CMK (cell line): ENCODE measurements at places on chromosomes 1 and 21.

DNA sequence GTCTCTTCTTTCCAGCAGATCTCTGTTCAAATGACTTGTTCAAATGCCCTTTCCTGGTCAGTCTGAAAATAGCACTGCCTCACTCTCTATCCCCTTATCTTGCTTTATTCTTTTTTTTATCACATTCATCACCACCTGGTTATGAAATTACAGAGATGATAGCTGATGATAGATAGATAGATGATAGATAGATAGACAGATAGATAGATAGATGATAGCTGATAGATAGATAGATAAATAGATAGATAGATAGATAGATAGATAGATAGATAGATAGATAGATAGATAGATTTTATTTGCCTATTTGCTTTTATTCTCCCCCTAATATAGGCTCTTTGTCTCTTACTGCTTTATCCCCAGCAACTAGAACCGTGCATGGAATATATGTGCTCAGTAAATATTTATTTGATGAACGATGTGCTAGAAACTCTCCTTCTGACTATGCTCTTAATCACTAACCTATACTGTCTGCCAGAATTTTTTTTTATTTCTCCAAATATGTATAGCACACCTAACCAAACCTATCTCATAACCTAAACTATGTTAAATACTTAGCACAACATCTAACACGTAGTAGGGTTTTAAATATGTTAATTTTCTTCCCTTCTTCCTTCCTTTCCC, 372.8 kb upstream of the DUSP10 start:
- DNase-seq, result no peak

DNA sequence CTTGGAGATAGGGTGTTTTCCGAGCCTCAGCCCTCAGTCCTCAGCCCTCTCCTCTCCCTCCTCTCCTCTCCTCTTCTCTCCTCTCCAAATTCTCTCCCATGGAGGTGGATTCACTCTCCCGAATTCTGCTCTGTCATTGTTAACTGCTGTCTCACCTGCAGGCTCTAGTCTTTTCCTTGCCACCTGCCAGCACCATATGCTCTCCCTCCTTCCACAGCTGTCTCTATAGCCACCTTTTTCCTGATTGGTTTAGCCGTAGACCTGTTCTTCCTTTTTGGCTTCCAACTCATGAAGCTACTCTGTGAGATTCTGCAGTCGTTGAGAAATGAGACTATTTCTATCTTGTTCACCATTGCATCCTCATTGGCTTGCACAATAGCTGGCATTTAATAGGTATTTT, 19.7 kb downstream of the COG2 start:
- DNase-seq, result no peak

- DNase-seq, result no peak
Measured at GRCh38 chr1:104720741-104721140, 971.0 kb downstream of the AMY1C start.

DNA sequence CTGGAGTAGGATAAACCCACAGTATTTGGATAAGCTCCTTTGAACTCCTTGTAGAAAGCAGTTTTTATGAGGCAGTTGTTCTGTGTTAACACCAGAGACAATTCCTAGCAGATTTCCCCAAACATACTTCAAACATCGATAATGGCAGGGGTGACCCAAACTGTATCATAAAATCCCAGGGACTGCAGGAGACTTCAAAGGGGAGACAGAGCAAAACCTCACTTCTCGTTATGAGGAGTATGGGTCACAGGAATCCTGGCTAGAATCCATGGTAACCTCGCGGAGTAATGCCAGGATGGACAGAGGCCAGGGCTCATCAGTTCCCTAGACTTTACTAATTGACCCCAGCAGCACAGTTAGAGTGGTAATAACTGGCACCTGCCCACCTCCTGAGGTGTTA, 148.0 kb downstream of the DHRS3 start:
- DNase-seq, result no peak

DNA sequence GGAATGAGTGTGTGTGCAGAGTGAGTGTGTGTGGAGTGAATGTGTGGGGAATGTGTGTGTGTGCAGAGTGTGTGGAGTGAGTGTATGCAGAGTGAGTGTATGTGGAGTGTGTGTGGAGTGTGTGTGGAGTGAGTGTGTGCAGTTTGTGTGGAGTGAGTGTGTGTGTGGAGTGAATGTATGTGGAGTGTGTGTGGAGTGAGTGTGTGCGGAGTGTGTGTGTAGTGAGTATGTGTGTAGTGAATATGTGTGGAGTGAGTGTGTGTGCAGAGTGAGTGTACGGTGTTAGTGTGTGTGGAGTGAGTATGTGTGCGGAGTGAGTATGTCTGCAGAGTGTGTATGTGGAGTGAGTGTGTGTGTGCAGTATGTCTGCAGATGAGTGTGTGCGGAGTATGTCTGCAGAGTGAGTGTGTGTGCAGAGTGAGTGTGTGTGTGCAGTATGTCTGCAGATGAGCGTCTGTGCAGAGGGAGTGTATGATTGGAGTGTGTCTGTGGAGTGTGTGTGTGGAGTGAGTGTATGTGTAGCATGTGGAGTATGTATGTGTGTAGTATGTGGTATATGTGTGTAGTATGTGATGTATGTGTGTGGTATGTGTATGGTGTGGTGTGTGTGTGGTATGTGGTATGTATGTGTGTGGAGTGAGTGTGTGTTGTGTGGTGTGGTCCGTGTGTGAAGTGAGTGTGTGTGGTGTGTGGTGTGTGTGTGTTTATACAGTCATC, 59.7 kb upstream of the CLDN14 start:
- DNase-seq, result no peak

DNA sequence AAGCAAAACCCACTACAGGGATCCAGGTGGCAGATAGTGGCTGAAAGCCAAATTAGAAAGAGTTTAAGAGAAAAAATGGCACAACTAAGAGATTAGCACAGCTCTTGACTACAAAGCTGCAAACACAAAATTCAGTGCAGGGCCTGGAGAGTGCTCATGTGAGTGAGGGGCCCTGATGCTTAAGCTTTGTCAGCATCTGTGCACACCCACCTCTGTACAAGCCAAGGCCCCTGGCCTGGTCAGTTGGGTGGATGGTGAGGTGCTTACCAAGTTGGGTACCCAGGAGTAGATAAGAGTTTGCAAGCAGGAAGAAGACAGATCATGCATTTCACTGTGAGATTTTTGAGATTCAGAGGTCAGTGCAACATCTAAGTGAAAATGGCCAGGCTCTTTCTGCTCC, 62.7 kb upstream of the ATP1B1 start:
- no peak for DNase-seq

DNA sequence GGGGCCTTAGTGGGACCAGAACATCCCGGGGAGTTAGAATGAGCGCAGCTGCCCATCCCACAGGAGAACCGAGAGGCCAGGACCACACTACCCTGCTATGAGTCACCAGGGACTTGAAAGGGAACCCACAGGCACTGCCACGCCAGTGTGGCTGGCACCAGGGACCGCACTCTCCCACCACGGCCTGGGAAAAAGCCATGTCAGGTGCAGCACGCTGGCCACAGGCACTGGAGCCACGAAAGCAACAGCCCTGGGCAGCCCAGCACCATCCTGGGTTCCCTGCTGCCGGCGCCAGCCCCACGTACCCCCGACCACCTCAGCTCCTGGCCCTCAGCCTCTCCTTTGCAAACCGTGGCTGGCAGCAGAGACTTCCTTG, 14.1 kb upstream of the TMEM240 start:
- no peak for DNase-seq

GRCh38 chr1:222852326-222852725, 37.5 kb downstream of the DISP1 start:
- no peak for DNase-seq

DNA sequence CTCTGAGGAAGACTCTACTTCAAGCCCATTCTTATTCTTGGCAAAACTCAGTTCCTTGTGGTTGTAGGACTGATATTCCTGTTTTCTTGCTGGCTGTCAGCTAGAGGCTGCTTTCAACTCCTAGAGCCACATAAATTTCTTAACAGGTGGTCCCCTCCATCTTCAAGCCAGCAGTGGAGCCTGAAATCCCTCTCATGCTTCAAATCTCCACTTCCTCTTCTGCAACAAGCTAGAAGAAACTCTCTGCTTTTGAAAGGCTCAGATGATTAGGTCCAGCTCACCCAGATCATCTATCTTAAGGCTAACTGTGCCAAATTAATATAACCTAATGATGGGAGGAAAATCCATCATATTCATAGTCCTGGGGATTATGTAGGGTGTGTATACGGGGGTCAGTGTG, 43.2 kb upstream of the CD34 start:
- DNase-seq, result no peak
